ENCODE measurements at places on chromosomes 11 and 22. TPM values are rescaled to one million over a fixed set of nuclear protein-coding genes. Genes with fewer than 3 reads are reported as not detected.

SORL1 gene
- total RNA-seq: 0.09 TPM

RIMBP3B gene
- under 0.01 TPM for total RNA-seq

OR2AT4 gene
- total RNA-seq: not detected

P4HA3 gene
- 58.8 TPM for total RNA-seq

DRG1 gene
- 71.9 TPM for total RNA-seq

RTCB gene
- total RNA-seq: 123 TPM

TRIM6 gene
- total RNA-seq: 1.5 TPM

LRP5 gene
- 118 TPM for total RNA-seq

UBASH3B gene
- total RNA-seq: 2.5 TPM

P2RX3 gene
- not detected for total RNA-seq

SLC22A8 gene
- total RNA-seq: not detected

CALCA gene
- total RNA-seq: not detected

PICK1 gene
- 4.5 TPM for total RNA-seq

MS4A4E gene
- total RNA-seq: not detected

OR10A2 gene
- total RNA-seq: not detected

OR52E8 gene
- not detected for total RNA-seq

HEPACAM gene
- under 0.01 TPM for total RNA-seq

MMP11 gene
- total RNA-seq: 8.2 TPM

COMMD9 gene
- total RNA-seq: 20.1 TPM

APOBEC3H gene
- not detected for total RNA-seq

MIF gene
- total RNA-seq: 163 TPM

PDGFB gene
- total RNA-seq: 25.9 TPM

P2RX6 gene
- not detected for total RNA-seq

NPTXR gene
- 0.11 TPM for total RNA-seq

MS4A3 gene
- total RNA-seq: not detected

CALCB gene
- total RNA-seq: not detected

PNPLA3 gene
- total RNA-seq: 0.33 TPM

GGTLC2 gene
- not detected for total RNA-seq

RASGRP2 gene
- total RNA-seq: 3.4 TPM

TEX54 gene
- not detected for total RNA-seq

CYP2D6 gene
- 0.17 TPM for total RNA-seq

SSH3 gene
- total RNA-seq: 10.2 TPM

NAALADL1 gene
- total RNA-seq: 12.8 TPM

ALG9 gene
- total RNA-seq: 22.9 TPM

ZNRF3 gene
- total RNA-seq: 1.5 TPM

UBQLNL gene
- total RNA-seq: not detected

OTOG gene
- not detected for total RNA-seq

TEAD1 gene
- 29.1 TPM for total RNA-seq

SMTNL1 gene
- total RNA-seq: not detected

LMNTD2 gene
- total RNA-seq: 1.7 TPM

HPX gene
- not detected for total RNA-seq

HSD17B12 gene
- 81.1 TPM for total RNA-seq

TMA7B gene
- total RNA-seq: not detected

MMP7 gene
- 0.43 TPM for total RNA-seq

ARHGAP8 gene
- total RNA-seq: 0.09 TPM

ELMOD1 gene
- total RNA-seq: 1.1 TPM

KCNJ1 gene
- not detected for total RNA-seq

PMM1 gene
- total RNA-seq: 3.7 TPM

IRF7 gene
- 7.4 TPM for total RNA-seq
